ENCODE measurements at places on chromosomes 5 and 9.

GRCh38 chr5:168874713-168875380, 295.7 kb upstream of the PANK3 start:
- DNase-seq = peak; percentile 15

DNA sequence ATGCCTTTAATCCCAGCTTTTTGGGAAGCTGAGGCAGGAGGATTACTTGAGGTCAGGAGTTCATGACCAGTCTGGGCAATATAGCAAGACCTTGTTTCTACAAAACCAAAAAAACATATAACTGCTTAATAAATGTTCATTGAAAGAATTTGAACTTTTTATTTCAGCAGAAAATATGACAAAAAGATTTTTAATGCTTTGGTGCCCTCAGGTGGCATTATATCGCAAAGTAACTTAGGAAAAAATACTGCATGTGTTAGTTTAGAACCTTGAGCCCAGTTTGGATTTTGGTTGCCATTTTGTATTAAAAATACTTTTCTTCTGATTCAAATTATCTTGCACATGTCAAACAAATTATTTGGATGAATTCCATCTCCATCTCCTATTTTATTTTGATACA, 103.2 kb downstream of the GPBP1 start:
- DNase-seq = peak; percentile 41

DNA sequence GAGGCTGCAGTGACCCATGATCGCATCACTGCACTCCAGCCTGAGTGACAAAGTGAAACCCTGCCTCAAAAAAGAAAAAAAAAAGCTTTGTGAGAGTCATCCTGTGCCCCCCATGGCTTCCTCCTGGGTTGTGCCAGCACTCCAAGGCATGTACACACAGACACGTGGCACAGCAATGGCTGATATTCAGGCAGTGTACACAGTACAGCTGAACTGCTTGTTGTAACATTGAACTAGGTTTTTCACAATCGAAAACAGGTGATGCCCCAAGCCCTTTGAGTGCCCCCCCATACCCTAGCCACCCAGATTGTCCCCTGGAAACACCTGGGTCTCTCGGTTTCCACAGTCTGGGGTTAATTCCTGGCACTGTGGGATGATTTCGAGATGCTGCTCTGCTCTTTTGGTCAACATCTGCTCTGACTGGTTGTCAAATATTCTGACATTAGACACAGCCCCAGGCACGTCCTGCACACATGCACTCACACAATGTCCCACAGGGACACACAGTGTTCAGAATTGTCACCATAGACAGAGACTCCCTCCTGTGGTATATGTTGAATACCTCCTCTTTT, 9.2 kb downstream of the SPINK4 start:
- no peak for DNase-seq

DNA sequence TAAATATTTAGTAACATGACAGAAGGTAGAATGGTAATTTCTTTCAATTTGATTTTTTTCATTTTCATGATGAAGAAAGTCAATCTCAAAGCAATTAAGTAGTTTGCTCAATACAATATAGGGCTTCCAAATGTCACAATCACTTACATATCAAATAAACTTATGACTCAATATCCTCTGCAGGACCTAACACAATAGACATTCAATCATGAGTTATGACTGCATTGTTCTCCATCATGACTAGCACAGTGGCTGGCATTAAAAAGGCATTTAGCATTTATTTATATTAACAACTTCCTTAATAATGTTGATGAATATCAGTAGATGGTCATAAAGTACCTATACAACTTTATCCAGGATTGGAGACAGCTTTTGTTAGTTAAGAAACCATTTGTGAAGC, 1499.6 kb downstream of the EFNA5 start:
- no peak for DNase-seq

DNA sequence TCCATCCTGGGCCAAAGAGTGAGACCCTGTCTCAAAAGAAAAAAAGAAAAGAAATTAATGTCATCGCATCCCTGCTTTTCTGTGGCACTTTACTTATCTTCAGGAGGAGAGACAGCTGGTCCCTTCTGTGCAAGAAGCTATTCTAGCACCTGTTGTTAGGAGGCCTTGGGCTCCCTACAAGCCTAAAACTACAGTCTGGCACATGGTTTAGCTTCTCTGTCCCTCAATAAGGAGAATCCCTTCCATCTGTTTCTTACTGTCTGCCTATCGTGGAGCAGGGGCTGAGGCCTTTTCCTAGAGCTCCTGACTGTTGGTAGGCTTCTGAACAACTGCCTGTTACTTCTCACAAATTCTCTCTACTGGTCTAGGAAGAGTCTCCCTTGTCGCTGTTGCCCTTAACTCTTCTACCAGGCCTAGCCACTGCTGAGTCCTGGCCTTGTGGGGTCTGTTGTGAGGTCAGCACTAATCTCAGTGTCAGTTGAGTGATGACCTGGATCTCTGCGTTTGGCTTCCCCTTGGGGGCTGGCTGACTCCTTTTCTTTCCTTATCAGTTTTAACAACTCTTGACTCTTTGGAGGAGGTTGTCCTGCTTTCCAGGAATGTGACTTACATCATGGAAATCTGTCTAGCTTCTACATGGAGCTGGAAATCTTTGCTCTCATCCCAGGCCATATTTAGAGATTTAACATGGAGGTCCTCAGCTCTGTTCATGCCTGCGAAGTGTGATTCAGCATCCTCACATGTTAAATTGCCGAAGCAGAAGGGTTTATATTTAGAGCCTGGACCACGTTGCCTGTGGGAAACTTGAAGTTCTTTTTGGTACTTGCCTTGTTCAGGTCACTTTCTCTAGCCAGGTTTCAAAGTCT, 5.7 kb upstream of the GARNL3 start:
- no peak for DNase-seq

DNA sequence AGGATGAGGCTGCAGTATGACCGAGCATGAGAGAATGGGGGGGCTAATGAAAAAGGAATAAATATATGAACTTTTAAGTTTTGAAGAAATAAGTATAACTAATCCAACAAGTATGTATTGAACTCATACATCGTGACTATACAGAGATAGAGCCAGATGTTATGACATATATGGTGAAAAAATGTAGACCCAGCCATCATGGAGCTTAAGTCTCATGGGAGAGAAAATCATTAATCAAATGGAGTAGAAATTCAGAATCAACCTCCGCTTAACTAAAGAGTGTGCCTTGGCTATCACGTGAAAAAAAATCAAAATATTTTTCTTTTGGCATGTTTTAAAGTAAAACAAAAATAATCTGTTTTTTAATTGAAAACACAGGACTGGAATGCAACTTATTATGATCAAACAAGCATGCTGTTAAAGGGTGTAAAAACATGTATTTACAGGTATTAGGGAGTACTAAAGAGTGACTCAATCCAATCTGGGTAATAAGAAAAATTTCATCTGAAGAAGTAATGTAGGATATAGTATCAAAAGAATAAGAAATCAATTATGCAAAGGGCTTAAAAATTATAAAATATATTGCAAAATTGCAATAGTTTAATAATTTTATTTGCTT, 868.5 kb upstream of the NUDT12 start:
- no peak for DNase-seq

- no peak for DNase-seq
Measured at GRCh38 chr9:2229109-2229721, 214.1 kb downstream of the SMARCA2 start.

Measured in fibroblast of mammary gland (primary cell).